ENCODE measurements at places on chromosomes 11 and 22.

- DNase-seq = no peak
Observed at GRCh38 chr11:39247570-39248137, 2211.8 kb downstream of the LRRC4C start.

DNA sequence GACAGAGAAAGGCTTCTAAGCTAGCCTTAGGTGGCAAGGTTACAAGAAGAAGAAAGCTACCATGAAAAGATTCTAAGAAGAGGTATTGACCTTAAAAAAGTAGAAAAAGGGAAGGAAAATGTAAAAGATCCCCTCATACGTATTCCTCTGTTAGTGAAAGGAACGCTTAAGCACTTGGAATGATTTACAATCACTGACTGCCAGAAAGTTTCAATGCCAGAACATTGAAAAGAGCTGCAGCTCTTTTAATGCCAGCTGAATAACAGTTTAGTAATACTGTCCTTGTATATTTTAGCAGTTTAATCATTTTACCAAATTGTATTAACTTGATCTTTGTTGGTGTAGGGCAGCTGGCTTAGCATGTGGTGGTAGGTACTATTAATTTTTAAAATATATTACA, 650.7 kb downstream of the FAM181B start:
- no peak for DNase-seq

- no peak for DNase-seq
Observed at GRCh38 chr11:60978546-60979380, 7.3 kb downstream of the CD6 start.

DNA sequence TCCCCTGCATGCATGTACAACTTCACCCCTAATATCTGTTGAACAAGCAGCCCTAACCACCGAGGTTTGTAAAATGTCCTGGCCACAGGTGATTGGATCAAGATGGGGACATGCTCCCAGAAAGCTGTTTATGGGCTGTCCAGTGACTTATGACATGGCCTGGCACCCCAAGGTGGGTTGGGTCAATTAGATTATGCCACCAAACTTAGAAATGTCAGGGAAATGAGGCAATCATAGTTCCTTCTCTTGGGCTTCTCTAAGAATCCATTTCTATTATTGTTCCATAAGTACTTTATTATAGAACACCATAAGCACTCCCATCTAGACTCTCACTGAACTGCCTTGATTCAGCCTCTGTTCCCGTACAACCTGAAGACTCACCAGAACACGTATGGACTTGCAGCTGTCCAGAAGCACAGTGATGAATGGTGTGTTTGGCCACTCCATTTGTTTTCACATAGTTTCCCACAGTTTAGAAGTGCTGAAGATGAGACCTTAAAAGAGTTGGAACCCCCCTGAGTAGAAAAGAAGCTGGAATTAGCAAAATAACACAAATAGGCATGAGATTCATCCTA, 45.5 kb upstream of the OLFML1 start:
- DNase-seq = no peak

- DNase-seq = no peak
Observed at GRCh38 chr11:8381871-8382396, 118.3 kb upstream of the LMO1 start.

DNA sequence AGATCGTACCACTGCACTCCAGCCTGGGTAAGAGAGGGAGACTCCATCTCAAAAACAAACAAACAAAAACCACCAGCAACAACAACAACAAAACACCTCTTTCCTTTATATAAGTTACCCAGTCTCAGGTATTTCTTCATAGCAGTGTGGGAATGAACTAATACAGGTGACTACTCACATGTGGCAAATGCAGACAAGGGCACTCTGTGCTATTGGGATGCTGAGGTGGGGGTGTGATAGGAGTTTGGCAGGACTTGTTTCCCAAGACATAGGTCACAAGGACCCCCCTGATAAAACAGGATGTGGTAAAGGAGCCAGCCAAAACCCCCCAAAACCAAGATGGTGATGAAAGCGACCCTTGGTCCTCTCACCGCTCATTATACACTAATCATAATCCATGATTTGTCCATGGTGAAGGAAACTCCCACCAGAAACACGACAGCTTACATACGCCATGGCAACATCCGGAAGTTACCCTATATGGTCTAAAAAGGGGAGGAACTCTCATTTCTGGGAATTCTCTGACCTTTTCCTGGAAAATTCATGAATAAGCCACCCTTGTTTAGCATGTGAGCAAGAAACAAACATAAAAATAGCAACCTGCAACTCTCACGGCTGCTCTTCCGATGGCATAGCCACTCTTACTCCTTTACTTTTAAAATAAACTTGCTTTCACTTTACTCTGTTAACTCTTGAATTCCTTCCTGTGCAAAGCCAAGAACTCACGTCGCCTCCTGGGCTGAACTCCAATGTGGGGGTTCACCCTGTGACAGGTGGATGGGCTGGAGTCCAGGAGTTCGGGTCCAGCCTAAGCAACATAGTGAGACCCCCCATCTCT, 18.8 kb upstream of the INCENP start:
- no peak for DNase-seq

DNA sequence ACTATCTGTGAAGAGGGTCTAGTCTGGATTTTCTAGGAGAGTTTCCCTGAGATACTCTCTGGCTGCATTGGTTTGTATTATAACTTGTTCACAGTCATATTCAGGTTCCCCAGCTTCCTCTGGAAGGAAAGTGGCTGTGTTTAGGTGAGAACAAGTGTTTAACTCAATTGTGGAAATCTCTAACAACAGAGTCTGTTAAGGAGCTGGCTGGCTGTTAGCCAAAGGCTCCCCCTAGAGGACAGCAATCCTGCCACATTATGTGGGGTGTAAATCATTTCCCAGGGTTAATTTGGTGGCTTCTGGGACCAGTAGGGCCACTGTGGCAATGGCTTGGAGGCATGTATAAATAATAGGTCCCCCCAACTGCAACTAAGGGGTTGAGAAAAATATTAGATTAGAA, 18.4 kb downstream of the MS4A6E start:
- DNase-seq = no peak

- no peak for DNase-seq
Observed at GRCh38 chr11:112106070-112106469, 19.4 kb downstream of the SDHD start.

DNA sequence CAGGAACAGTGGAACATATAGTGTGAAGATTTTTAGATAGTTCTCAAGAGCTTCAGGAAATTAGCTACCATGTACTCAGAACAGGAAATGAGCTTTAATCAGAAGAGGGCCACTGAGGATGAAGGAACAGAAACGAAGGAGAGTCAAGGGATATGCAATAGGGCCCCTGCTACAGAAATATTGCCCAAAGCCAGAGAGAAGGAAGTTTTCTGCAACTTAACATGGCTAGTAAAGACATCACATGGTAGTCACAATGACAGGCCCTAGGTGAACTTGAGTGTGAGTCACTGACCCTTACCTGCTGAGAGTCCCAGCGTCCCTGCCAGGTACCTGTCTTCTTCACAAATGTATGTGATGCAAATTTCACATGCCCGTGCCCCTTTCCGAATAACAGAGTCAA, 25.2 kb upstream of the CARD16 start:
- no peak for DNase-seq

- DNase-seq = no peak
Observed at GRCh38 chr22:41261541-41262249, 21.0 kb upstream of the CHADL start.

- no peak for DNase-seq
Observed at GRCh38 chr11:135008412-135008811, 596.4 kb upstream of the B3GAT1 start.

- no peak for DNase-seq
Observed at GRCh38 chr11:31259797-31260196, 109.7 kb downstream of the DCDC1 start.

GRCh38 chr22:44667829-44668189, 34.2 kb upstream of the PRR5 start:
- peak; percentile 33 for DNase-seq

- no peak for DNase-seq
Observed at GRCh38 chr11:43779306-43779705, 98.8 kb downstream of the HSD17B12 start.

DNA sequence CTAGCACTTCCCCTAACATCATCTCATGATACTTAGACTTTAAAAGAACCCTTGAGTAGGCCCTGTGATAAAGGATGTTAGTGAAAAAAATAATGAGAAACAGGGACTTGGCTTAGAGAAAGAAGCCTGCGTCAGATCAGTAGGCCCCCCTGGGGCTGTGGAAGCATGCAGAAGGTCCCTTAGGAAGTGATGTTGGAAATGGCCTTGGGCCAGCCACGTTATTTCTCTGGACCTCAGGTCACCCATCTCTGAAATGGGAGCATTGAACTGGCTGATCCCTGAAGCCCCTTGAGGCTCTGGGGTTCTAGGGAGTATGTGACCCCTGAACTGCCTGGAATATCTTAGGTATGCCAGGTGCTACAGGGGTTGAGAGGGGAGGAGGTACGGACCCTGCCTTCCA, 40.2 kb downstream of the MCM5 start:
- DNase-seq = no peak

GRCh38 chr22:49535126-49535525, 292.5 kb downstream of the BRD1 start:
- no peak for DNase-seq

GRCh38 chr22:24209687-24210086, 28.4 kb downstream of the SUSD2 start:
- DNase-seq = no peak

GRCh38 chr11:57460022-57460757, at the start of gene RTN4RL2:
TSS of gene RTN4RL2 (plus strand) at chr11:57460528. CDS start at chr11:57460866, 338 bp downstream.
- no peak for DNase-seq

DNA sequence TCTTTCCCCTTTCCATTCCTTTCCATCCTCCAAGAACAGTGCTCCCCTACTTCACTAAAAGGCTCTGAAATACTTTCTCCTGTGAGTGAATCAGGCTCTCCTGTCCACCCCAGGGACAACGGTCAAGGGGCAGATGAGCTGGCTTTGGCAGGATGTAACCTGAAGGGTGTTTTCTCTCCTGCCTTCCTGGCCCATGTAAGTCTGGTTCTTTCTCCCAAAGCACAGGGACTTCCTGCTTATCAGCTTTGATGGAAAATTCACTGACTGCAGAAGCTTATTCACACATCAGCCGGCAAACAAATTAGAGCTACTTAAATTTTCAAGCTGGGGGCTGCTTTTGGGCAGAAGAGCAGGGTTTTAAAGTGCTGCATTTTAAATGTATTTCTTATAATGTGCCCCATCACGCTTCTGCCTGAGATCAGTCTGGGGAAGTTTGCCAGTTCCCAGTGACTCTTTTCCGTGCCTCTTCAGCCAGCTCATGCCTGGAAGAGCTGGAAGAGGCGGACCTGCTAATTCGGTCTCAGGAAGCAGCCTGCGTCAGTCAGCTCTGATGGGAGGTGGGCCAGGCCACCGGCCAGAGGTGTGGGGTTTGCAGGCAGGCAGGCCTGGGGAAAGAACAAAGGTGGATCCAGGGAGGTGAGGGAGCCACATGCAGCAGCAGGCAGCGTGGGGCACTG, 140.4 kb upstream of the TBCEL start:
- no peak for DNase-seq

- no peak for DNase-seq
Observed at GRCh38 chr22:27786291-27786932, 15.1 kb downstream of the MN1 start.

DNA sequence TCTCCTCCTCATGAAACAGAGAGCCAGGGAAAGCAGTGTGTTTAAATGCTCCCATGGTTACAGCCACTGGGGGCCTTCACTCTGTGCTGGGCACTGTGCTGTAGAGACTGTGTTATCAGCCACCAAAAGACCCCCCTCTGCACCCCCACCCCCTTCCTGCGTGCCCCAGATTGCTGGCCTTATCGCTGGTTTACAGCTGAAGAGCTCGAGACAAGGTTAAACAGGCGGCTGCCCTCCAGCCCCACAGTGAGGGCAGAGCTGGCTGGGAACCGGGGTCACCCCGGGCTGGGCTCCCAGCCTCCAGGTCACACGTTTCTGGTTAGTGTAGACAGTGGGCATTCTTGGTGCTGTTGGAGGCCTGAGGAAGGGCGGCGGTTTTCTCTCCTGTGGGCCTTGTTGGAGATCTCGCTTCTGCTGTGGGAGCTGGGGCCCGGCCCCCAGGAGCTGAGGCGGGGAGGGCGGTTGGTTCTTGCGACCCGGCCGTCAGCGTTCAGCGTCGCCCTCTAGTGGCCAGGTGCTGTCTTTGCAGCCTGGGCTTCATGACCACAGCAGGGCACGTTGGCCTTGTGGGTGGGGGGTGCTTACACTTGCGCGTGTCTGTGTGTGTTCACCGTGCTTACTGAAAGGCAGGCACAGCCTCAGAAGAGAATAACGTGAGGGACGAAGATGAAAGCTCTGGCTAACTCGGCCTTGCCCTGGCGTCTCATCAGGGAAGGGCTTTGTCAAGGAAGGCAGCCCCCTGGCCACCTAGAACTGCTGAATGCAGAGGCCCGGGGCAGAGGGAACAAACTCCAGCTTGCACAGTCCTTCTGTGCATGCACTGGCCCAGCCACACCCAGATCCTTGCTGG, 40.8 kb downstream of the TBC1D22A start:
- peak; percentile 29 for DNase-seq

- no peak for DNase-seq
Observed at GRCh38 chr22:20240447-20240764, 27.7 kb downstream of the RTN4R start.

- DNase-seq = no peak
Observed at GRCh38 chr22:37377927-37378326, 49.4 kb downstream of the ELFN2 start.

- DNase-seq = no peak
Observed at GRCh38 chr22:36928786-36929535, 15.5 kb downstream of the CSF2RB start.

- no peak for DNase-seq
Observed at GRCh38 chr22:31302006-31302405, 9.7 kb upstream of the PIK3IP1 start.

DNA sequence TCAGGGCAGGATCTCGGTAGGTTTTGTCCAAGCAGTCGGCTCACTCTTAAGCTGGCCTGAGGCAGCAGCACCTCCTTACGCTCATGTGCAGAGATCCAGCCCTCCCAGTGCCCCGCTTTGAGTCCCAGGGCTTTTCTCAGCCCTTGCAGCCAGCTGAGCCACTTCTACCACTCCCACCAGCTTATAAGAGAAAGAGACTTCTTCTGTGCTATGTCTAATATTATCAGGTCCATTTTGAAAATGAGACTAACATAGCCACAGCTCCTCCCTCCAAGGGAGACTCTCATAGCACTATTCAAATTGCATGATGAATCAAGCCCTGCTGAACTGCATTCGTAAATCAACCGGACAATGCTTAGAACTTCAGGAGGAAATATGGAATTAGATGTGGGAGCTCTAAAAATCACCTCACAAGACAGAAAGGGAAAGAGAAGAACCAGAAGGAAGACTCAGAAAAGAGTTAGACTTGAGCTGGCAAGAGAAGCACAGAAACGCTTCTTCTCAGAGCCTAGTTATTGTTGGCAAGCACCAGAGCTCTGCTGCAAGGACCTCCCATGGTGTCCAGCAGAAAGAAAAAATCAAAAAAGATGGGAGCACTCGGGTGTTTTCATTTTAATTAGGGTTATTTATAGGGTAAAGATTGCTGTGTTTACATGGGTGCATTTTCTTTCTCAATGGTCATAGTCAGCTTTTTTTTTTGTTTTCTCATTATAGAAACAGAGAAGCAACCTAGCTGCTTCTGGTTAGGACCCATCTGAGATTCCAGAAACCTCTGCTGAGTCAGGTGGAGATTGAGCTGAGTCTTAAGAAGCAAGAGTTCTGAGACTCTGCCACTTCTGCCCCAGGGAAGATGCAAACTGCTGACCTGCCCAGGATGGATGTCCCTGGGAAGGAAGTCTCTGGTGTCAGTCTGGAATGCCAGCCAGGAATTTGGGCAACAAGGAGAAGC, 181.4 kb downstream of the ETS1 start:
- no peak for DNase-seq

GRCh38 chr11:569158-569885, 6.9 kb upstream of the PHRF1 start:
- no peak for DNase-seq

GRCh38 chr11:108518581-108518980, 20.4 kb upstream of the POGLUT3 start:
- DNase-seq = no peak
